ENCODE measurements at places on chromosomes 13 and 19. TPM values are rescaled to one million over a fixed set of nuclear protein-coding genes. Genes with fewer than 3 reads are reported as not detected.

LIM2 gene
- not detected for total RNA-seq

ZNF439 gene
- 0.06 TPM for total RNA-seq

CACNA1A gene
- not detected for total RNA-seq

FAM83E gene
- total RNA-seq, result 0.11 TPM

THSD1 gene
- total RNA-seq, result 0.75 TPM

PSG2 gene
- total RNA-seq, result not detected

ZNF878 gene
- total RNA-seq, result not detected

ZNF264 gene
- total RNA-seq, result 37.6 TPM

DNA sequence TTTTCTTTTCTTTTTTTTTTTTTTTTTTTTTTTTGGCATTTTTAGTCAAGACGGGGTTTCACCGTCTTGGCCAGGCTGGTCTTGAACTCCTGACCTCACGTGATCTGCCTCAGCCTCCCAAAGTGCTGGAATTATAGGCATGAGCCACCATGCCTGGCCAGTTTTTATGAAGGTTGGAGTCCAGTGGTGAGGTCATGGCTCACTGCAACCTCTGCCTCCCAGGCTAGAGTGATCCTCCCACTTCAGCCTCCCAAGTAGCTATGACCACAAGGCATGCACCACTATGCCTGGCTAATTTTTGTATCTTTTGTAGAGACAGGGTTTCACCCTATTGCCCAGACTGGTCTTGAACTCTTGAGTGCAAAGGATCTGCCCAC, 4.2 kb downstream of the SNRPA start:
- no peak for DNase-seq

DNA sequence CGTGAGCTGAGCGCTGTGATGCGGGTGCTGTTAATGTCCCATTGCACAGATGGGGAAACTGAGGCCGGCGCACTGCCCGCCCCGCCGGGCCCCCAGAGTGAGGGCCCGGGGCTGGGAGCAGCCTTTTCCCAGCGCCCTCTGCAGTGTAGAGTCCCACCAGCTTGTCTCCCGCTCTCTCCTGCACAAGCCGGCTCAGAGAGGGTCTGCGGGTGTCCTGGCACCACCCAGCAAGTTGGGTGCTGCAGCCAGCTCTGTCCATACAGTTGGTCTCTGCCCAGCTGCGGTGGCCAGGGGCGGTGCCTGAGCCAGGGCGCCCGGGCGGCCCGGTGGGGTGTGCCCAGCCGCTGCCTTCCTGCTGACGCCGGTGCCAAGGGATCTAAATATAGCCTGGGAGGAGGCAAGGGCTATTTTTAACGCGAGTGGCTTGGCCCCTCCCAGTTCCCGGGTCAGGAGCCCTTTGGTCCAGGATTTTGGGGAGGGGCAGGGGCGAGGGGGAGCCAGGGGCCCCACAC, 19.3 kb downstream of the GADD45B start:
- peak; percentile 89 for DNase-seq

DNA sequence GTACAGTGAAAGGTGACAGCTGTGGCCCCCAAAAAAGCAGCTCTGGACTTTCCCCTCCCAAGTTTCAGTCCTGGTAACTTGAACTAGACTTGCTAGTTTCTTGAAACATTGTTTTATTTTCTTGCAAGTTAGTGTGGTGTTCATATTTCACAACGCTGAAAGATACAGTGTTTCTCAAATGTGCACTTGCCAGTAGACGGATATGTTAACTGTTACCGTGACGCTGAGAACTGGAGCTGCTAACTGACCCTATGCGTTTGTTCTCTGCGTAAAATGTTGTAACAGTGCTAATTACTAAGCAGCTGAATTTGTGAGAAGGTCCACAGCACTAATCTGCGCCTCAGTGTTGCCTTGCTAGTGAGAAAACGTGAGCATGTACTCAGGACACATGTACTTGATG, 79.6 kb downstream of the GGACT start:
- DNase-seq, result no peak

GRCh38 chr19:23116802-23117571, at the start of gene ZNF730:
Gene ZNF730, plus strand, starts transcription at chr19:23117025. Its CDS starts 149 bp downstream, at chr19:23117174.
- DNase-seq, result no peak

GRCh38 chr13:33999811-34000605, 182.1 kb downstream of the RFC3 start:
- DNase-seq, result no peak

- no peak for DNase-seq
Measured at GRCh38 chr13:22227895-22228294, 557.0 kb downstream of the FGF9 start.

DNA sequence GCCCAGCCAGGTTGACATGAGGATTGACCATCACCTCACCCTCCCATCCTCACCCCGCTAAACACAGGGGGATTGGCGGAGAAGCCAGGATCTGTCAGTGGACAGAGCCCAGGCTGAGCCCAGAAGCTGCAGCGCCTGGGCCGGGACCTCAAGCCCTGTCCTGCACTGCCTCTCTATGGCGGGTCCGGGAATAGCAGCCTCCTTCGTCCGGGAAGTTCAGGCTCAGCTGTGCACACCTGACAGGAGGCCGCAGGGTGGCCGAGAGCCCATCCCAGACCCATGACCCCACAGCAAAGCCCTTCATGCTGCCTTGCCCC, 67.8 kb downstream of the SPACA7 start:
- DNase-seq, result peak; percentile 78

GRCh38 chr19:18502638-18503294, 19.1 kb downstream of the ELL start:
- DNase-seq, result no peak

GRCh38 chr19:30703645-30704044, 331.5 kb downstream of the ZNF536 start:
- no peak for DNase-seq

- no peak for DNase-seq
Measured at GRCh38 chr19:51196181-51196580, 28.7 kb upstream of the CD33 start.

DNA sequence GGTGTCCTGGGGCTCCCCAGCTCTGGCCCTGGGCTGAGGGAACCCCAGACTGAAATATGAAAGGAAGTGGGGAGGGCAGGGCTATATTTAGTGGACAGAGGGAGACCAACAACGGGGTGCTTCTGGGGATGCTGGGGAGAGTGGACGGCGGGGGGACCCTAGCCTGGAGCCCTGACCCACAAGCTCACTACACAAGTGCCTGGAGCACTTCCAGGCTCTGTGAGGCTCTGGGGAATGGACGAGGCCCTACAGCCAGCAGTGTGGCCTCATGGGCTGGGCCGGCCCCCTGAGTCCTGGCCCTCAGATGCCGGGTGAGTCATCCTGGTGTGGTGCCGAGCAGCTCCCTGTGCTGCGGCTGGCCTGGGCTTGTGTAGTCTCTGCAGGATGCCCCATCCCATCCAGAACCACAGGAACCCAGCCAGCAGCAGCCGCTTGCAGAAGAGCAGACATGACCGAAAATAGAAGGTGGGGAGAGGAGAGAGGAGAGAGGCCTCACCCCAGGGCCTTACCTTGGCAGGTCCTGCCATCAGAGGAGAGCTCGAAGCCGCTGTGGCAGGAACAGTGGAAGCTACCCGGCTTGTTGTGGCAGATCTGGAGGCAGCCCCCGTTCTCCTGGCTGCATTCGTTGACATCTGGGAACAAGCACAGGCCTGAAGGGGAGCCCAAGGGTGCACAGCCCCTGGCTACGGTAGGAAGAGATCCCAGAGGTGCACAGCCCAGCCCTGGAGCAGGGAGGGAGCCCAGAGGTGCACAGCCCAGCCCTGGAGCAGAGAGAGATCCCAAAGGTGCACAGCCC, 26.1 kb downstream of the GAS6 start:
- DNase-seq, result peak; percentile 95

DNA sequence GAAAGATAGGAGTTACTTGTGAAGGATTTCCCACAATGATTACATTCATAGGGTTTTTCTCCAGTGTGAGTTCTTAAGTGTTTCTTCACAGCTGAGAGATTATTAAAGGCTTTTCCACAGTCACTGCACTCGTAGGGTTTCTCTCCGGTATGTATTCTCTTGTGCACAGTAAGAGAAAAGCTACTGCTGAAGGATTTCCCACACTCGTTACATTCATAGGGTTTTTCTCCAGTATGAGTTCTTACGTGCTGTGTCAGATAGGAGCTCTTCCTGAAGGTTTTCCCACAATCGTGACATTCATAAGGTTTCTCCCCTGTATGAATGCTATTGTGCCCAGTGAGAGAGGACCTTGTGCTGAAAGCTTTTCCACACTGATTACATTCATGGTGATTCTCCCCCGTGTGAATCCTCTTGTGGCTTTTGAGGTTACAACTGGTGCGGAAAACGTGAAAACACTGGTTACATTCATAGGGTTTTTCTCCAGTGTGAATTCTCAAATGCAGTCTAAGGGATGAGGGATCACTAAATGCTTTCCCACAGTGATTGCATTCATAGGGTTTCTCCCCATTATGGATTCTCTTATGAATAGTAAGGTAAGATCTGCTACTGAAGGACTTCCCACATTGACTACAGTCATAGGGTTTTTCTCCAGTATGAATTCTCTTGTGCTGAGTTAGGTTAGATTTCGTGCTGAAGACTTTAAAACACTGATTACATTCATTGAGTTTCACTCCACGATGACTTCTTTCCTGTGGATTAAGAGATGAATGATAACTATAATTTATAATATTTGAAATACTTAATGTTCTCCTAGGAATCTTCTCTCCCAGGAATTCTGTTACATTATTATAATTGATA, 20.6 kb downstream of the ZNF558 start:
- no peak for DNase-seq

DNA sequence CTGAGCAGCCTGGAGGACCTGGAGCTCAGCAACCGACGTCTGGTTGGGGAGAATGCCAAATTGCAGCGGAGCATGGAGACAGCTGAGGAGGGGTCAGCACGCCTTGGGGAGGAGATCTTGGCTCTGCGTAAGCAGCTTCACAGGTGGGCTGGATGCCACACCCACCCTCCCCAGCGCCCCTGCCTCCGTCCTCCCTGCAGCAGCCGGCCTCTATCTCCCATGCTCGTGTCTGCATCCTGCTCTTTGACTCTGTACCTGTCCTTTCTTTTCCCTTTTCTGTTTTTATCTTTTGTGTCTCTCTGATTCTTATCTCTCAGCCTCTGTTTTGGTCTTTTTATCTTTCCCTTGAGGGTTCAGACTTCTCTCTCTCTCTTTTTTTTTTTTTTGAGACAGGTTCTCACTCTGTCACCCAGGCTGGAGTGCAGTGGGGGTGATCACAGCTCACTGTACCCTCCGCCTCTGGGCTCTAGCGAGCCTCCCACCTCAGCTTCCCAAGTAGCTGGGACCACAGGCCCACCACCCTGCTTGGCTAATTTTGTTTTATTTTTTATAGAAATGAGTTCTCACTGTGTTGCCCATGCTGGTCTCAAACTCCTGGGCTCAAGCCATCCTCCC, 10.1 kb downstream of the KASH5 start:
- DNase-seq, result no peak

GRCh38 chr19:10729411-10729810, 11.5 kb downstream of the DNM2 start:
- DNase-seq, result no peak

DNA sequence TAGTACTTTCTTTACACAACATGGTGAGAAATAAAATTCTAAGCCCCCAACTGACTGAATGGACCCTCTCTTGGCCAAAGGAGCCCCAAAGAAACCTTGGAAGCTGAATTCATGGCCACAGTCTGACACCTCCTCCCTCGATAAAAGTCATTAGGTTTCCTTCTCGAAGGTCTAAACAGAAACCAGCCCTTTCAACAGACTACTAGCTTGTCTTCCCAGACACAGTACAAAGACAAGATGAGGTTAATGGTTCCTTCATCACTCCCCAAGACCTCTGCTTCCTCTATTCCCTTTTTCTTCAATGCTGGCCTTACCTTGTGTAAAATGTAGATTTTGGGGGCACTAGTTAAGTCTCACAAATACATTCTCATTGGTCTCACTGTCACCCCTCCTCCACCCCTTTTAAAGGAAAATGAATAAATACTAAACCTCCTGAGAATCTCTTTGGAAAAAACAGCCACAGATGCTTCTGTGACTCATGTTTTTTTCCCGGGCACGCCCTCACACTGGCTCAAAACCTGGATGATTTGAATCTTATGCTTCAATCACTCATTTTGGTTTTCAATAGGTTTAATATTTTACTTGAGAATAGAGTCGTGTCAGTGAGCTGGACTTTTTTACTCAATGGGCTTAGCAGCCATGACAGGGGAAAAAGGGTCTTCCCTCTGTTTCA, 65.8 kb upstream of the MED4 start:
- no peak for DNase-seq

DNA sequence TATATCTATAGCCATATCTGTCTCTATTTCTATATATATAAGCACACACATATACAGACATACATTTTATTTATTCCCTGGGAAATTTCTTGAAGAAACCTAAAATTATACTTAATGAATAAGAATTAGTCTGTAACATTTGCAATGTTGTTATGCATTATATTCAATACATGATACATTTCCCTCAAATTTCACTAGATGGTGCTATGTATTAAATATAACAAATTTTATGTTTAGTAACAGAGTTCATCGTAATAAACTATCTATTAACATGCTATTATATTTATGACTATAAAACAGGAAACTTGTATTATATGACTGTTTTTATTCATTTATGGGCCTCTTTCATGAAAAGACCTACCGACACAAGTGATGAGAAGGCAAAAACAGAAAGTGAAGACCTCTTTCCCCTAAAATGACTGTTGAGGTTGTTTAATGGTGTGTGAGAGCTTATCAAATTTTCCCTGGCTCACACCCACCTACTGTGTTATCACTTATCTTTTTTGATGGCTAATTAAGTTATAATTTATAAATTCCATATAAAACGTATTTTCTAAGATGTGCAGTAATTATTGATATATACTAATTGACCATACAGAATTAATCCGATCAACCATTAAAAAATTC, 881.9 kb downstream of the SLITRK6 start:
- no peak for DNase-seq

DNA sequence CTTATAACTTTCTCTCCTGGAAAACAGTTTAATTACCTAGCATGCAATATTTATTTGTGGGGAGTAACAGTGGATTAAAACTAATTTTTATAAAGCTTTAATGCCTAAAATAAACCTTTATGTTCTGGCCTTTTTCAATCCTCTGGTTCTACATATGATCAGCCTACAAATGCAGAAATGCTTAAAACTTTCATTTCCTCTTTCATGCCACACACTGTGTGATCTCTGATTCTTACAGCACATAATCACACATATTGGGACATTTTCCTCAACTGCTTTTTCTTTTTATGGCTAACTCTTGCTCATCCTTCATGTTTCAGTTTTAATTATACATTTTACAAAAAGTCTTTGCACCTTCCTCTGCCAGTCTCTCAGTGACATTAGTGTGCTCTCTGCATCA, 910.8 kb upstream of the SLITRK6 start:
- no peak for DNase-seq

GRCh38 chr19:15297416-15298224, 34.7 kb downstream of the BRD4 start:
- no peak for DNase-seq

DNA sequence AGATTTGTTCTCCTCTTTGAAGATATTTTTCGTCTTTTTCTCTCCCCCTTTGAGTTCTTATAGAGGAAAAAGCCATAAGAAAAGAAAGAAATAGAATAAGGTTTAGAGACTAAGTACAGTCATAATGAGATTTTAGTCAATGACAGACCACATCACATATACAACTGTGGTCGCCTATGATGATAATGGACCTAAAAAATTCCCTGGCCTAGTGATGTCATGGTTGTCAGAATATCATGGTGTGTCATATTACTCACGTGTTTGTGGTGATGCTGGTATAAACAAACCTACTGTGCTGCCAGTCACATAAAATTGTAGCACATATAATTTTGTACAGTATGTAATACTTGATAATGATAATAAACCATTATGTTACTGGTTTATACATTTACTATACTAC, 1096.1 kb downstream of the OLFM4 start:
- no peak for DNase-seq

All from SJSA1 (cell line).